Mucosa of gallbladder (tissue), 1 donor: ENCODE measurements at places on chromosomes 1 and 21. TPM values are rescaled to one million over a fixed set of nuclear protein-coding genes. Genes with fewer than 3 reads are reported as not detected.
A peak's percentile ranks its signal among the peaks of the same experiment; 100 is the strongest.

DNA sequence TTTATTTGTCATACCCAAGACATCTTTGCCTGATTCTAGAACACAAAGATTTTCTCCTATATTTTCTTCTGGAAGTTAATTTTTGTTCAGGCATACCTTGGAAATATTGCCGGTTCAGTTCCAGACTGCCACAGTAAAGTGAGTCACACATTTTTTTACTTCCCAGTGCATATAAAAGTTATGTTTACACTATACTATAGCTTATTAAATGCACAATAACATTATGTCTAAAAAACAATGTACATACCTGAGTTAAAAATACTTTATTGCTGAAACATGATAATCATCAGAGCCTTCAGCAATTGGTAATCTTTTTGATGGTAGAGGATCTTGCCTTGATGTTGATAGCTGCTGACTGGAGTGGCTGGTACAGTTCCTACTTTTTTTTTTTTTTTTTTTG is 10.0 kb downstream of the SMCP start:
- DNase-seq: no peak

DNA sequence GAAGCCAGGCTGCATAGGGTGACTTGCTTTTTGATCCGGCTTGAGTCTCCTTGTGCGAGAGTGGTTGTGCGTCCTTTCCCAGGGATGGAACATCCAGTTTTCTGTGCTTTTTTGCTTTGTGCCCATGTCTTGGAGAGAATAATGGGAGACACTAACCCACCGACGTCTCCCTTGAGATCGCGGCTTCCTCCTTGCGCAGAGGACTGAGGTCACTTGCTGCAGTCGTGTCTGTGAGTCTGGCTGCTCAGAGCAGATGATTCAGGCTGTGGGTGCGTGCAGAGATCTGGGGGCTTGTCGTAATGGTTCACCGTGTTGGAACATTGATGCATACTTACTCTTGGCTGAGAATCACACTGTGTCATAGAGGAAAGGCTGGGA is 164.5 kb upstream of the CACNA1E start:
- DNase-seq: no peak

DNA sequence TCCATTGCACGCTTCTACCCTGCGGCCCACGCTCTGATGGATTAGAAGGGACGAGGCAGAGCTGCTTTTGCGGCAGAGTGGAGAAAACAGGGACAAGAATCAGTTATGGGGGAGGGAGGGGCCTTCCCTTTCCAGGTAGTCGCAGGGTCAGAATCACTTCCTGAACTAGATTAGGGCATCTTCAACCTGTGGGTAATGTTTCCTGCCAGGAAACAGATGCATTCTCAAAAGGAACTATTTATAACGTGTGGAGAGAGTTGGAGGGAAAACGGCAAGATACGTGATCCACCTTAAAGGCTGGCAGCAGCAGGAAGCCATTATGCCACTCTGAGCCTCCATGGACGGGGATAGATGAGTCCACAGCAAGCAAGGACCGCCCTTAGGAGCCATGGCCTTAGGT is 59.9 kb upstream of the CNTN2 start:
- DNase-seq: no peak

GRCh38 chr1:11339346-11340232 is 66.6 kb downstream of the UBIAD1 start:
- DNase-seq: no peak

- peak; percentile 82 for DNase-seq
Measured at GRCh38 chr1:61079898-61080336, 2.4 kb upstream of the NFIA start.

- DNase-seq: no peak
Measured at GRCh38 chr1:168408884-168409283, 128.2 kb downstream of the TBX19 start.

GRCh38 chr1:45622524-45623394 is 1.1 kb downstream of the CCDC17 start:
- no peak for DNase-seq

- DNase-seq: no peak
Measured at GRCh38 chr1:93678946-93679480, 2.6 kb downstream of the BCAR3 start.

GRCh38 chr1:10768552-10768951 is 27.9 kb downstream of the CASZ1 start:
- DNase-seq: no peak

Gene ABL2
- 13.0 TPM for total RNA-seq
